Activated naive CD4-positive, alpha-beta T cell treated with anti-CD3 and anti-CD28 coated beads, Interleukin-2, amount 50 U/mL, for 16 hours (primary cell): ENCODE measurements at places on chromosomes 1 and 21.
A peak's percentile ranks its signal among the peaks of the same experiment; 100 is the strongest.

DNA sequence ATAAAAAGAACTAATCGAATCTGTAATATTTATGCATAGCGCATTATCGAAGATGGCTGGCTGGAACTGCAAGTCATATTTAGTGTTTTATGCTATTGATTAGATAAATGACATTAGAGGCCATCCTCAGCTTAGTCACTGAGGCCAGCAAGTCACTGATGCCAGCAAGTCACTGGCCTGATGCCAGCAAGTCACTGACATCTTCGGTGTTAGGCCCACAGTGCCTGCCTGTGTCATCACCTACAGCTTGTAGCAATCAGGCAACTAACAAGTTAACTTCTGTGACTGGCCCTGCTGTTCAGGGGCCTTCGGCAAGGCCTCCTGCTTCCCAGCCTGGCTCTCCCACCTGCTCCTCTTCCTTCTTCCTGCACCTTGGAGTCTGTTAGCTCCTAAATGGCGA is 65.6 kb upstream of the SCCPDH start:
- no peak for DNase-seq

DNA sequence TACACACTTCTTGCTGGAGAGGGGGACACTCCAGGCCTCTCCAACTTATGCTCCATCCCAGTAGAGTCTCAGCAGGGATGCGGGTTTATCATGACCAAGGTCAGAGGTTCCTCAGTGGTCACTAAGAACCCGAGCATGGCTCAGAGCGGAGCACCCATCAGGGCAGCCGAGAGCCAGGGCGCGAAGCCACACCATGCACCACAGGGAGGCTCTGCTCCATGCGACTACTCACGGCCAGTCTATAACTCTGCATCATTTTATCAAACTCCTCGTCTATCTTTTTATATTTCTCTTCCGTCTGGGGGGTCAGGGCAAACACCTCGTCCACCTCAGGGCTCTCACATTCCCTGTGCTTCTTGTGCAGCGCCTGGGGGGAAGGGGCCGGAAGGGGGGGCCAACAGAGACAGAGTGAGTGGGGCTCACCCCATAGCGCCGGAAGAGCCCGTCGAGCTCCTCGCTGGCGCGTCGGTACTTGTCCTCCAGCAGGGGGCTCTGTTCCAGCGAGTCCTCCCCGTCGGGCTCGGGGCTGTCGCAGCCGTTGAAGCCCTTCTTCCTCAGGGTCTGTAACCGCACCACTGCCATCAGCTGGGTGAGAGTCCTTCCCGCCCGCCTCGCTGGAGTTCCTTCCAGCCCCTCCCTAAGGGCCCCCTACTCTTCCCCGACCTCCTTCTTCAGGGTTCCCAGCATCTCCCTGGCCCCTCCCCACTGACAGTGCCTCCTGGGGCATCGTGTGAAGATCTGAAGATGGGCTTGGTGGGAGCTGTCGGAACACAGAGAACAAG is 20.0 kb downstream of the MEF2D start:
- peak; percentile 79 for DNase-seq

- DNase-seq = no peak
Measured at GRCh38 chr1:174837386-174837785, 162.4 kb upstream of the CACYBP start.

DNA sequence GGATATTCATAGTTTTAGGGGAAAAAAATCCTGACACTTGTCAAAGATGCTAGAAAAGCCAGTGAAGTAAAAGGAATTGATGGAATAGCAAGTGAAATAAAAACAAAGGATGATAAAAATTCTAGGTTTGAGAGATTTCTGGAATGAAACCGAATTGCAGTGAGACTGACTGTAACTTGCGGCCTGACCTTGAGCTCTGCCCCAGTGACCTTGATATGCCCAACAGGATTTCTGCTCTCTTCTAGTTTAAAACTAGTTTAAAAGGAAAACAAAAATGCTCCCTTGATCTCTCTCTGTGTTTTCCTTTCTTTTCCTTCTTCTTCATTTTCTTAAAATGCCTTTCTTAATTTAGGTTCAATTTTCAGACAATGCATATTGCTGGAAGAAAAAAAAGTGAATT is 54.9 kb upstream of the IFI44L start:
- DNase-seq = no peak

GRCh38 chr1:248686815-248687214 is 15.8 kb downstream of the OR14I1 start:
- no peak for DNase-seq

DNA sequence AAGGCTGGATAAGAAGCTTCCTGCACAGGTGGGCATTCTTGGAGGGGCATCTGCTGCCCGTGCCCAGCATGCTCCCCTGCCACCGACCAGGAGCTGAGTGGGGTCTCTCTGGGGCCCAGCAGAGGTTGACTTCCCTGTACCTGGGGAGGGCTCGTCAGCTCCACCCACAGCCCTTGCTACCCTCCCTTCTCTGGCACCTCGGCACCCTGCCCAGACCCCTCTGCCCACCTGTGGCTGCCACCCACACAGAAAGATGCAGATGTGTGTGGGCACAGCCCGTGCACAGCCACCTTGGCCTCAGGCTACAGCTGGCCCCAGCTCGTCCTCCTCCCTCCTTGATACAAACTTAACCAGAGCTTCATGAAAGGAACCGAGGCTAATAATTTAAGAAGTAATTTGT is 241.2 kb upstream of the VAMP3 start:
- DNase-seq = no peak

- DNase-seq = no peak
Measured at GRCh38 chr1:234396092-234396491, 22.8 kb downstream of the COA6 start.

DNA sequence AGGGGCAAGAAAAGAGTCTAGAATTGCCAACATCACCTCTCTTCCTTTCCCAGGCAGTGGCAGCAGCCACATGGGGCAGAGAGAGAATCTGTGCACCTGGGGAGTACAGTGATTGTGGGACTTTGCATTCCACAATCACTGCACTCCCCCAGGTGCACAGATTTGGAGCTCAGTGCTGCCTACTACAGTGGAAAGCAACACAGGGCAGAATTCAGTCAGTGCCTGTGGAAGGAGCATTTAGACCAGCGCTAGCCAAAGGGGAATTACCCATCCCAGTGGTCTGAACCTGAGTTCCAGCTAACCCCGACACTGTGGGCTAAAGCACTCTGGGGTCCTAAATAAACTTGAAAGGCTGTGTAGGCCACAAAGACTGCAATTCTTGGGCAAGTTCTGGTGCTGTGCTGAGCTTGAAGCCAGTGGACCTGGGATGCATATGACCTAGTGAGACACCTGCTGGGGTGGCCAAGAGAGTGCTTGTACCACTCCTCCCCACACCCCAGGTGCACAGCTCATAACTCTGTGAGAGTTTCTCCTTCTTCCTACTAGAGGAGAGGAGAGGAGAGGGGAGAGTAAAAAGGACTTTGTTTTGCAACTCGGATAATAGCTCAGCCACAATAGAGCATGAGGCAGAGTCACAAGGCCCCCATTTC is 50.3 kb downstream of the NUP210L start:
- DNase-seq = no peak

- peak; percentile 49 for DNase-seq
Measured at GRCh38 chr21:44455524-44456213, 359 bp downstream of the LRRC3 start.

DNA sequence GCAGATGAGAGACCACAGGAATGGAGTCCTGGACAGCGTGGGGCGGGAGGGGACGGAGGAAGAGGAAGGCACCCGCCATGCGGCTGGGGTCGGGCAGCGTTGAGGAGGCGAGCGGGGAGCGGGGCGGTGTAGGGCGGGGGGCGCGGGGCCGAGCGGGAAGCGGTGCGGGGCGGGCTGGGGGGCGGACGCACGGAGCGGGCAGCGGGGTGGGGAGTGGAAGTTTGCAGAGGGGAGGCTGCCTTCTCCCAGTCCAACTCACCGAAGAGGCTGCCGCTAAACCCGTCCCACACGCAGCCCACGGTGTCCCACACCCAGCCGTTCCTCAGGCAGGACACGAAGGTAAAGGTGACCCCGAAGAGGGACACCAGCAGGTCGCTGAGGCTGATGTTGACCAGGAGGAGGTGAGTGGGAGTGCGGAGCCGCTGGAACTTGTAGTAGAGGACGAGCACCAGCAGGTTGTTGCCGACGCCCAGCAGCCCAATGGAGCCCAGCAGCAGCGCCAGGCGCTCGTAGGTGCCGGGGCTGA is 483 bp downstream of the CHML start:
- peak; percentile 29 for DNase-seq

DNA sequence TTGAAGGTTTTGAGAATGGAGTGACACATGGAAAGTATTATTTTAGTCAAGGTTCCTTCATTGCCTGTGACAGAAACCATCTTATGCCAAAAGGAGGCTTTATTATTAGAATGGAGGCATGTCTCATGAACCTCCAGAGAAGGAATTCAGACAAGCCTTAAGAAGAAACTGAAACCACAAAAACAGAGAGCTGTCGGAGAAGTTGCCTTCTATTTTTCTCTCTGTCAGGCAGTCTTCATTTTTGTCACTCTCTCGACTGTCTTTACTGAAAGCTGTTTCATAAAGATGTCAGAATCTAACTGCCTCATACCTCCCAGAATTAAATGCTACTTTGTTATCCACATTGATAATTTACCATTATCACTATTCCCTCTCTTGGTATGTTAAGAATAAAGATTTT is 434.7 kb upstream of the ADGRL4 start:
- DNase-seq = no peak

- DNase-seq = no peak
Measured at GRCh38 chr1:3668585-3669300, 16.4 kb downstream of the TP73 start.

GRCh38 chr1:58249737-58250586 is 296.6 kb downstream of the OMA1 start:
- no peak for DNase-seq

DNA sequence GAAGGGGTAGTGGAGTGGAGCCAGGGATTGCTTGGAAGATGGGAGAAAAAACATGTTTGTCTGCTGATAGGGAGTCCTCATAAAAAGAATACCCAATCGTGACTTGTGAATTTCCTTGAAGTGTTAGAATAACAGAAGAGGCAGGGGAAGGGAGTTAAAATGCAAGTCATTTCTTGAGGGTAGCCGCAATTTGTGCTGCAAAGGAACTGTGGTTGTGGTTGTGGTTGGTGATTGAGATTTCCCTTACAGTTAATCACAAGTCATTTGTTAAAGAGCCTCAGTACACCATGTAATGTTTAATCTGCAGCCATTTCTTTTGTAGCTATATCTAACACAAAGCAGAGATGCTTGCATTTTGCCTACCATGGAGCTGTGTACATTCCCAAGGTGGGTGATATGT is 38.5 kb upstream of the EGLN1 start:
- peak; percentile 42 for DNase-seq

- no peak for DNase-seq
Measured at GRCh38 chr21:35603494-35603893, 456.8 kb downstream of the SETD4 start.

DNA sequence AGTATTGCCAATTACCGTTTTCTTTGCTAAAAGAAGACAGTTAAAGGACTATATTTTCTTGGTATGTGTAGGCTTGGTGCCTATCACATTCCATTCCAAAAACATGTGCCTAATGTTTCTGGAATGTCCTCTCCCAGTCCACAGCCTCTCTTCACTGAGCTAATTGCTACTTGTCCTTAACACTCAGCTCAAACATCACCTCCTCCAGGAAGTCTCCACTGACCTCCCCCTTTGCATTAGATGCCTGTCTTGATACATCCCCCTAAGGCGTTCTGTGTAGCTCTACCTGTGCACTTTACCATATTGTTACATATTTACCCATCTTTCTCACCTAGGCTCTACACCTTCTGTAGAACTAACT is 195.6 kb upstream of the CAMK1G start:
- no peak for DNase-seq

DNA sequence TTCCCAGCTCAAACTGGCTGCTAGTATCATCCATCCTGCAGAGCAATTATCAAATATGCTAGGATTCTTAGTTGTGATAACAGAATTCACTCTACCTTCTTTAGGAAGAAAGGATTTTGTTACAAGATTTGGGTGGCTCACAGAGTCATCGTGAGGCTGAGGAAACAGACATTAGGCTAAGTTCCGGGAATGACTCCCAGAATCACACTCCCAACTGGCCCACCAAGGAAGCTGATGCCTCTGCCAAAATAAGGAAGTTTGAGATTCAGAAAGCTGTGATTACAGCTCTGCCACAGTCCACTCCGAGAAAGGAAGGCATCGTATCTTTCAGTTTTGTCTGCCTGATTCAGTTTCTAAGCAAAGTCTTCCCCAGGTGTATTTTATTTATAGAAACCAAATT is 50.6 kb upstream of the LYPLAL1 start:
- no peak for DNase-seq

- DNase-seq = no peak
Measured at GRCh38 chr1:54311506-54311905, 94.7 kb downstream of the SSBP3 start.

DNA sequence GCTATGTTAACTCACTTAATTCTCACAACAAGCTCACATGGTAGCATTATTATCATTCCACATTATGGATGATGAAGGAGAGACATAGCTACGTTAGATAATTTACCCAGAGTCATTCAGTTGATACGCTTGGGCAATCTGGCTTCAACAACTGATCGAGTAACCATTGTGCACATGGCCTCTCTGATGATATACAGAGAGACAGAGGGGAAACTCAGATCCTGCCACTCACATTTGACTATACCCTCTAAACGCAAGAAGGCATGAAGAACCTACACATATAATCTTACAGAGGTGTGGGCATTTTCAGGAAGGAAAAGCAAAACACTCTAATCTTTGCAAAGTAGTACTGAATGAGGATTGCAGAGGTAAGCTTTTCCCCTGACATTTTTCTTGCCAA is 360.1 kb downstream of the BARHL2 start:
- DNase-seq = no peak

GRCh38 chr1:185861630-185862029 is 127.4 kb downstream of the HMCN1 start:
- no peak for DNase-seq

DNA sequence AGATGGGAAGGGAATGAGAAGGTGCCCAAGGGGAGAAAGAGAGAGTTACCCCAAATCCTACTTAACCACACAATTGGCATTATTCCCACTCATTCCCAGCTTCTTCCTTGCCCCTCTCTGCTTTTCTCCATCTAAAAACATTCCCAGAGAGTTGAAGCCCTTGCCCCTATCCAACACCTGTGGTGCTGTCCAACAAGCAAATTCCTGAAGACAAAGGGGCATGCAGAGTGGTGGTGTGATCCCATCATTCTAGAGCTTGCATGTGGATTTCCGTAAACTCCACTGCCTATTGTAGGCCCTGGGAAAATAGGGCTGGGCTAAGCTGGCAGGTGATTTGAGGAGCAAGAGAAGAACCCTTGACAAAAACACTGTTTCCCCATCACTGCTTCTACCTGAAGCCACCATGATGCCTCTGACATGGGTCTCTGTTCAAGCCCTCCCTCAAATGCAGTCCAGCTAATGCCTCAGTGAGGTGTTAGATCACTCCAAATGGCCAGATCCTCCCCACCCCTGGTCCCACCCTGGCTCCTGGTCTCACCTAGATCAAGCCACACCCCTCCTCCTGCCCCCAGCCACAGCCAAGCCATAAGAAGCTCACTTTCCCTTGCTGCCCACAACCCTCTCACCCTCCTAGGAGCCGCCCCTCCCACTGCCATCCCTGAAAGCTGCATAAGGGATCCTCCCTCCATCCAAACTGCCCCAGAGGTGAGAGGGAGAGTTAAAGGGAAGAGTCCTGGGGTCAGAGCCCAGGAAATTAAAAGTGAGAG is 29.5 kb downstream of the SYT2 start:
- no peak for DNase-seq

- no peak for DNase-seq
Measured at GRCh38 chr1:106022312-106022902, 1034.1 kb upstream of the PRMT6 start.

- no peak for DNase-seq
Measured at GRCh38 chr1:244964112-244964971, 100.0 kb upstream of the HNRNPU start.
